ENCODE measurements at places on chromosomes 5 and 9.
A peak's percentile ranks its signal among the peaks of the same experiment; 100 is the strongest.

DNA sequence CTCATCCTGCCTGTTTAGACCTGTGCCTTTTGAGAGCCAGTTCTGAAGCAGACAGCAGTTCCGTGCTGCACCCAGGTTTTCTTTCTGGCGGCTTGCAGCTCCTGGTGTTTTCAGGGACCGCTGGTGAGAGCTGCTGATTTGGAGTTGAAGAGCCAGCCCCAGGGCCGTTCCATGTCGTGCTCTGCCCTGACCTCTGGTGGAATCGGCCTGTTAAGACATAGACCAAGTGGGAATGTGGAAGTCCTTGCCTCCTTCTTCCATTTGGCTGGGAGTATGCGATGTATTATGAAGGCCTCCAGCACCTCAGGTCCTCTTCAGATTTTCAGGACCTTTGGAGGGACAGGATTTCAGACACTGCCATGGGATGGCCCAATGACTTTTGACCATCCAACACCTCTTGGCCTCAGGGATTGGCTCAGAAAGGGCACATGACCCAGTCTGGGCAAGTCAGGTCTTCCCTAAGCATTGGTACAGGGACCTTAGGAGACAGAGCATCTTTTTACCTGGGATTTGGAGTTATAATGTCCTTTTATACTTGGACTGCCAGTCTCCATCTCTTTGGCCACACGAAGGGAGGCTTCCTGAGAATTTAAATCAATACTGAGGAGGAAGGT is 136.1 kb upstream of the CLINT1 start:
- peak; percentile 52 for DNase-seq

GRCh38 chr5:147180751-147181150 is 54.1 kb upstream of the STK32A start:
- DNase-seq = no peak

DNA sequence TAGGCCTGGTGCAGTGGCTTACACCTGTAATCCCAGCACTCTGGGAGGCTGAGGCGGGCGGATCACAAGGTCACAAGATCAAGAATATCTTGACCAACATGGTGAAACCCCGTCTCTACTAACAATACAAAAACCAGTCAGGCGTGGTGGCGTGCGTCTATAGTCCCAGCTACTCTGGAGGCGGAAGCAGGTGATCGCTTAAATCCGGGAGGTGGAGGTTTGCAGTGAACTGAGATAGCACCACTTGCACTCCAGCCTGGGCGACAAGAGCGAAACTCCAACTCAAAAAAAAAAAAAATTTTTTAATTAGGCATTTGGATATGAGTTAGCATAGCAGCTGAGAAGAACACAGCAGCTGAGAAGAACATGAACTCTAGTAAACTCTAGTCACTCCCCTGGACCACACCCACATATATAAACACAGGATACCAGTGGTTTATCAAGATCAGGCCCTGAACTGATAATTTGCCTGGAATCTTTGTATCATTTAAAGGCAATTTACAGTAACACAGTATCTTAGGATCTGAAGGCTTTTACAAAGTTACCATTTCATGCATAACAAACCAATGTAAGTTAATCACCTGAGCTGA is 4.6 kb upstream of the UGCG start:
- no peak for DNase-seq

DNA sequence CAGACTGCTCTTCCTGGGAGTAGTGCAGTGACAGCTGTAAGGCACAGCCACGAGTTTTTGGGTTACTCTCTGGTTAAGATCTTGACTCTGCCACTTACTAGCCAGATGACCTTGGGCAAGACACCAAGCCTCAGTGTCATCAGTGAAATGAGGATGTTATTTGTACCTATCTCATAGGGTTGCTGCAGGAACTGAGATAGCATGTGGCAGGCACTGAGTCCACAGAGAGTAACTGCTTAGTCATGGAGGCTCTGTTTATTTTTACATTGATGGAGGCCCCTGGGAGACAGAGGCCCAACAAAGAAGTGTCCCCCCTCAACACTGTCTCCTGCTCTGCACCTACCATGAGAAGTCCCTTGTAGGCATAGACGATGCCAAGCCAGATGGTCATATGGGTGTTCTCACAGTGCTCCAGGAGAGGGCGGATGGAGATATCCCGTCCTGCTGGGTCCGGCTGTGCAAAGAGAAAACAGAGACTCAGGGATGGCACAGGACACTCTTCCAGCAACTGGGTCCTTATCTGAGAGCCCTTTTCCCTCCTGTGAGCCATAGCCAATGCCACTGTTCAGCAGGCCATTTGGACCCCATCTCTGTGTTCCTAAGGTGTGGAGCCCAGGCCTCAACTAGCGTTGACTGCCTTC is 55.4 kb upstream of the TBC1D2 start:
- no peak for DNase-seq

DNA sequence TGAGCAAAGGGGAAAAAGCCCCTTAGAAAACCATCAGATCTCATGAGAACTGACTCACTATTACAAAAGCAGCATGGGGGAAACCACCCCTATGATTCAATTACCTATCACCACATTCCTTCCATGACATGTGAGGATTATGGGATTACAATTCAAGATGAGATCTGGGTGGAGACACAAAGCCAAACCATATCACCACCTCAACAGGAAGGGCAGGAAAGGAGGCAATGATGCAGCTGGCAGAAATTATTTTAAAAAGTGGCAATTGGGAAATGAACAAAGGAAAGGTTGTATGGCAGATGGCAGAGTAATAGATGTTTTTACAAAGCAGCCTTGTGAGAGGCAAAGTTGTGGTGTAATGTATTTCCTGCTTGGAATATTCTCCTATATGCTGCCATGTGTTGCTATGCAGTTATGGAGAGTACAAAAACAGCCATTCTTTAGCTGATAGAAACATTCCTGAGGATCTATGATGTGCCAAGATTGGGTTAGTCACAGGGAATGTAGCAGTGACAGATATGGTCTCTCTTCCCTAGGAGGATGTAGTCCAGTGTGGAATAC is 138.8 kb downstream of the SMC2 start:
- no peak for DNase-seq

- DNase-seq = no peak
Measured at GRCh38 chr9:115992834-115993233, 160.8 kb upstream of the PAPPA start.

DNA sequence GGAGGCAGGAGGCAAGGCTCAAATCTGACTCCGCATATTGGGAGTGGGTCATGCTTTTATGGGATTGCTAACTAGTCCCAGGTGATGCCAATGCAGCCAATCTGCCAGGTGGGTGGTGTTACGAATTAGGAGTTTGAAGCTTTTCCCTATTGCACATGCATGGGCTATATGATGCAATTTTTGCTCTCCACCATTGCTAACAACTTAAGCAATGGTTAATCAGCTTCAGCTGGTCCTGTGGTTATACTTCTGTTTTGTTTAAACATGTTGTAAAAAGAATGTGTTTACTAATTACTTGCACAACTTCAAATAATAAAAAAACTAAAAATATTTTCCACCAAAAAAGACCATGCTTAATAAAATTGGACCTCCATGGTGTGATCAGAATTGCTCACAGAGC is 55.7 kb downstream of the SHC3 start:
- DNase-seq = no peak

DNA sequence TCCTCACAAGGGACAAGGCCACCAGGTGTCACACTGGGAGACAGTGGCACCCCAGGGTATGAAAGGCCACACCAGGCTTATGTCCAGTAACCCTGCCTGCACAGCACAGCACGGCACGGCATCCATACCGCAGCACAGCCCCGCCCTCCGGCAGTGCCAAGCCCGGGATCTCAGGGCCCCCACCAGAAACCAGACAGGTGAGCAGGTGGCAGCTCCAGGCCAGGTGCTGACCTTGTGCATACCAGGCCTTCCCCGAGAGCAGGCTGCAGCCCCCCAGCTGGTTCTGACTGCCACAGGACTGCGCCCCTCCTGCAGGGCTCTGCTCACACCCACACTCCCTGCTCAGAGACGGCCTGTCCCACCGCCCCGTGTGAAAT is 56.5 kb downstream of the ADAMTS2 start:
- no peak for DNase-seq

GRCh38 chr9:27451207-27451797 is 72.8 kb upstream of the IFNK start:
- no peak for DNase-seq

DNA sequence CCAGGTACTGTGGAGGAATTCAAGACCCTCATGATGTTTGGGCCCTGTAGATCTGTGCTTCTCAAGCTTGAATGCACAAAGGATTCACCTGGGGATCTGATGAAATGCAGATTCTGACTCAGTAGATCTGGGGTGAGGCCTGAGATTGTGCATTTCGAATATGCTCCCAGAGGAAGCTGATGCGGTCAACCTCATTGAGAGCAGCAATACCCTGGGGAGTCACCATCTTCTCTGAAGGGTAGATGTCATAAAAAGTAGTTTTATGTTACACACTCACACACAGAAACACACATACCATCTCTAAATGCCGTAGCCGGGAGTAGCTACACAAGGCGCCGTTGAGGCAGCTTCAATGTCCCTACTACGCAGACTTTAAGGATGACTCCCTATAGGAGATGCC is 55.8 kb upstream of the CPEB4 start:
- DNase-seq = no peak

DNA sequence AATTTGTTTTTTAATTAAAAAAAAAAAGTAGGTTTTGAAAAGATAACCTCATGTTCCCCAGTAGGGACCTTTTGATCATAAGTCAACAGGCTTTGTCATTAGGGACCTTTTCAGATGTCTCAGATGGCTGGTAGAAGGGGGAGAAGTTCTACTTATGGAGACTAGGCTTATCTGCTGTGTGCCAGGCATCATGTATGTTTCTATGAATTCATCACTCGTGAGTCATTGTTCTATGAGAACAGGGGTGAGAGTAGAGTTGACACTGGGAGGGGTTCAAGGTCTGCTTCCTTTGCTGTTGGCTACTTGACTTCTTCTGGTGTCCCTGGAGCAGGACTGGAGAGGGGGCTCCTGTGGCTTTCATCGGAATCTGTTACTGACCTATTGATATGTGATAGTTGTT is 138.8 kb downstream of the KDM4C start:
- no peak for DNase-seq

DNA sequence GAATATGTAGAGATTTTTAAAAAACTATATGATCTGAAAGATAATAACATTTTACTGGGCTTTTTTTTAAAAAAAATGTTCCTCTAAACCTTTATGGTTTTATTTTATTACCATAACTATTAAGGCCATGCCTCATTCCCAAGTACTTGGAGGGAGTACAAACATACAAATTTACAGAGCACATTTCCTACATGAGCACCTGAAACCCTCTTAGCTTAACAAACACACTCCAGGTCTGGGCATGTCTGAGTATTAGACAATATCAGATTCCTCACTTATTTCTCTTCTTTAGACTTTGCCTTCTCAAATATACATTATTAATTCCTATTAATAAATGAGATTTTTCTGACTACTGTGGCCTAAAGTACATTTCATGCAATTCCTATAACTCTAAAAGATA is 319.2 kb downstream of the SLCO4C1 start:
- no peak for DNase-seq

DNA sequence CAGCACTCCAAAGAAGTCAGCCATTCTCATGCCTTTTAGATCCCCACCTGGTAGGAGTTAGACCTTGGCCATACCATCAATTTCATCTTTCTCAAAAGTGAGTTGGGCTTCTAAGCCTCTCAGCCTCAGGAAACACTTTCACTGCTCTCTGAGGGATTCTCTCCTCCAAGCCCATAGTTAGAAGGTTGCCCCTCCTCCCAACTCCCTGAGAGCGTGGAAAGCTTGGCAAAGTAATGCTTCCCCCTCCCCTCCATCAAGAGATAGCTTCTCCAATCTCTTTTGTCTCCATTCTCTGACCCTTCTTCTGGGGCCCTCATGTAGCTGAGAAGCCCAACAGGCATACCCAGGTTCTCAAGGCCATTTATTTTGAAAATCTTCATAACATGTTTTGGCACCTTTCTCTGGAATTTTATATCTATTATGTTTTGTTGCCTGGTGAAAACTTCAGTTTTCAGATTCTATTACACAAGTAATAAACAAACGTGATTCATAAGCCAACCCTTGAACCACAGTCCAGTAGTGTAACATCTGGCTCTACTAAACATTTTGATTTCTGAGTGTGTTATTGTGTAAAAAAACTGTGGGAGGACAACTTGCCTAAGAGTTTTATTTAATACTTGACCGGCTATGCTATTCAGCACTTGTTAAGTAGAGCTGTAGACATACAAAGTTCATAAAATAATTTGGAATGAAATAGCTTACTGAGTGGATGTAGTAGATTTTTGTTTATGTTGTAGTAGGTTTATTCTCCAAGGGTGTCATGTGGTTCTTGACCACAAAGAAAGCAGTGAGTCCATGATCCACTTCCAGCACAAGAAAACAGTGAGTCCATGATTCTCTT is 17.1 kb downstream of the LVRN start:
- no peak for DNase-seq

- DNase-seq = no peak
Measured at GRCh38 chr5:6633469-6634245, 417 bp downstream of the SRD5A1 start.

- no peak for DNase-seq
Measured at GRCh38 chr9:120410925-120411501, 169.0 kb downstream of the CDK5RAP2 start.

DNA sequence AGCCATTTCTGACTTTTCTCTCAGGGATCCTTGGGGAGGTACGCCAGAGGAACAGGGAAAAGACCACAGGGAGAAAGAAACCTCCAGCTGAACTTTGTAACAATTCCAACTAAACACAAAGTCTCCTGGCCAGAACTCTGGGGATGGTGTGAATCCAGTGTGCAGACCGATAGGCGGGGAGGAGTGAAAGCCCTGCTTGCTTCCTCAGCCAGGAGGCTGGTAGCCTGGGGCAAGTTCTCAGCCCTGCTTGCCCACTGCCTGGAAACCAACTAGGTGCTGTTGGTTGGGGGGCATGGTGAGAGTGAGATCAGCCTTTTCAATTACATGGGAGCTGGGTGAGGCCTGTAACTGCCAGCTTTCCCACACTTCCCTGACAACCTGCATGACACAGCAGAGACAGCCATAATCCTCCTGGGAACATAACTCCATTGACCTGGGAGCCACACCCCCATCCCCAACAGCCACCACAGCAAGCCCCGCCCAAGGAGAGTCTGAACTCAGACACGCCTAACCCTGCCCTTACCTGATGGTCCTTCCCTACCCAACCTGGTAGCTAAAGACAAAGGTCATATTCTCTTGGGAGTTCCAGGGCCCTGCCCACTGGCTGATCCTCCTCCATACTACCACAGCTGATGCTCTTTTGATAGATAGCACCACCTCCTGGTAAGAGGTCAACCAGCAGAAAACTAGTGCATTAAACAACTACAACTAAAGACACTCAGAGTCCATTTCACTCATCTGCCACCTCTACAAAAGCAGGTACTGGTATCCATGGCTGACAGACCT is 100.1 kb upstream of the TNFAIP8 start:
- DNase-seq = no peak

- no peak for DNase-seq
Measured at GRCh38 chr5:67644221-67644920, 447.8 kb upstream of the CD180 start.
